ENCODE measurements at places on chromosomes 6 and 20.
A peak's percentile ranks its signal among the peaks of the same experiment; 100 is the strongest.

DNA sequence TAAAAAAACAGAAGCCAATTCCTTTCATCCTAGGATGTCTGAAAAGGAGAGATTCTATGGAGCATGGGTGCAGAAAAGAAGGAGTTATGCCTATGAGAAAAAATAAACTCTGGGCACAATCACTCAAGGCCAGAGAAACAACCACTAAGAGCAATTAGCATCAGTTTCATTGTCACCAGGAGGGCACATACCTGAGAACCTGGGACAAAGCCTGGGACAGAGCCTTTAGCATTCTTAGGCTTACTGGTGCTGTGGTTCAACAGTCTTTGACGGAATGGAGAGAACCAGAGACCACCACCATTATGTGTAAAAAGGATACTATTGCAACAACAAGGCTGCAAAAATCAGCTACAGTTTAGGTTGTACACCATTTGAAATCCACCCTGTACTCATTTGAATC, 29.4 kb upstream of the BCKDHB start:
- no peak for DNase-seq

GRCh38 chr6:6152060-6152459, 145.3 kb upstream of the NRN1 start:
- no peak for DNase-seq

GRCh38 chr20:57378646-57379262, 12.4 kb upstream of the RBM38 start:
- DNase-seq, result no peak

DNA sequence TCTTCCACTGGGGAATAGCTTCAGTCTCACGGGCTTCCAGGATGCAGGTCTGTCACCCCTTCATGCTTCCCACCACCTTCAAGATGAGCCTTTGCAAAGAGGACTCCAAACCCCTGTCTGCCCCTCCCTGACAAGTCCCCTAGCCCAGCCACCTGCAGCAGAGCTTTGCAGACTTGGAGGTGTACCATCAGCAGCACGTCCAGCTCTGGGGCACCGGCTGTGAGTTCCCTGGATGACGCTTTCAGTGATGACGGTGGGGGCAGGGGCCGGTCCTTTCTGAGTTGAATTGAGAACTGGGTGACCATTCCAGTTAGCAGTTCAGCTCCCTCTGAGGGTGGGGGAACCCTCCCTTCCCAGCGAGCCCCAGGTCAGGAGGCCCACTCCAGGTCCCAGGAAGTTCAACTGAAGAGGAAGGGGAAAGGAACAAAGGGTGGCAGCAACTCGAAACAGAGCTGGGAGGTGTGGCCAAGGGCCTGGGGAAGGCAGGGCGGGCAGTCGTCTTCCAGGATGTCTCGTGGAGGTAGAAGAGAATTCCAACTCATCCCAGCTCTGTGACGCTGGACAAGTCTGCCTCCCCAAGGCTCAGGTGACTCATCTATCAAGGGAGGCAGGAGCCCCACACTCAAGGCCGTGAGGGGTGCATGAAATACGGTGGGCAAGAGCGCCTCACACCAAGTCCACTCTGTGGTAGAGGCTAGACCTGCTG, 86.0 kb downstream of the PTPN1 start:
- no peak for DNase-seq

DNA sequence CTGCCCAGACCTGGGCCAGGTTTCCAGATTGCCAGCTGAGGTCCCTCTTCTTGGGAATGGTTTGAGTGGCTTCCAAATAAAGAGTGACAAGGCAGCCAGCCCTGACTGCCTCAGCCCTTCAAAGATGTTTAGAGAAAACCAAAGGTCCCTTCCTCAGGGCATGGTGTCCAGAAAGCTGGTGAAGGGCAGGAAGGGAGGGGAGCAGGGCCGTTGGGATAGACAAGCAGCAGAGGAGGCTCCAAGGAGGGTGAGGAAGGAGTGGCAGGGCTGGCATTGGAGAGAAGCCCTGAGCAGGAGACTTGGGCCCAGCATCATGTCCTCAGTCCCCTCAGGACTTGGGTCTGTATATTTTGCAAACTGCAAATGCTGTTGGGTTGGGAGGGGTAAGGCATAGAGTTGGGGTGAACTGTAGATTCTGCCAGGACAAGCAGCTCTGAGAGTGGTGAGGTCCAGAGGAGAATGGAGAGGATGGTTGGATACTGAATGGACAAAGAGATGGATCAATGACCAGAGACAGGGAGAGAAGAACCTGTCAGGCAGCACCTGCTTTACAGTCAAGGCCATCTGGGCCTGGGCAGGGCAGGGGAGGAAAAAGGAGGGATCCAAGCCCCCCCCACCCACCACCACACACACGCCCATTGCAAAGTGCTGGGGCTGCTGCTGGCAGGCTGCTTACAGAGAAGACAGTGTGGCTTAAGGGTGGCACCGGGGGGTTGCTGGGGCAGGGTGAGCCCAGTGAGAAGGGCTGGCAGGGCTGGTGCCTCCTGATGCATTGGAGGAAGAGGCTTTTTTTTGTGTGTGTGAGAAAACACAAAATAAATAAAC, 5.5 kb upstream of the DSN1 start:
- DNase-seq, result no peak

DNA sequence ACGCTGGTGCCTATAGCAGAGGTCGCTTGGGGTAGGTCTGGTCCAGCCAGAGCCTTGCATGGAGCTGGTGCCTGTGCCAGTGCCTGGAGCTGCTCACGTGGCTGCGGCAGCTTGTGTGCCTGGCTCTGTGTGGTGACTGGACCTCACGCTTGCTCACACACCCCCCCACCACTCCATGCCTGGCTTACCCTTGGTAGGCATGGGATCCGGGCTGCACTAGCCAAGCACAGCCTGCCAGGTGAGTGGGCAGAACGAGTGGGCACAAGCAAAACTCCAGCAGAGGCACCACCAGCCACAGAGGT, 13.0 kb upstream of the DBNDD2 start:
- no peak for DNase-seq

DNA sequence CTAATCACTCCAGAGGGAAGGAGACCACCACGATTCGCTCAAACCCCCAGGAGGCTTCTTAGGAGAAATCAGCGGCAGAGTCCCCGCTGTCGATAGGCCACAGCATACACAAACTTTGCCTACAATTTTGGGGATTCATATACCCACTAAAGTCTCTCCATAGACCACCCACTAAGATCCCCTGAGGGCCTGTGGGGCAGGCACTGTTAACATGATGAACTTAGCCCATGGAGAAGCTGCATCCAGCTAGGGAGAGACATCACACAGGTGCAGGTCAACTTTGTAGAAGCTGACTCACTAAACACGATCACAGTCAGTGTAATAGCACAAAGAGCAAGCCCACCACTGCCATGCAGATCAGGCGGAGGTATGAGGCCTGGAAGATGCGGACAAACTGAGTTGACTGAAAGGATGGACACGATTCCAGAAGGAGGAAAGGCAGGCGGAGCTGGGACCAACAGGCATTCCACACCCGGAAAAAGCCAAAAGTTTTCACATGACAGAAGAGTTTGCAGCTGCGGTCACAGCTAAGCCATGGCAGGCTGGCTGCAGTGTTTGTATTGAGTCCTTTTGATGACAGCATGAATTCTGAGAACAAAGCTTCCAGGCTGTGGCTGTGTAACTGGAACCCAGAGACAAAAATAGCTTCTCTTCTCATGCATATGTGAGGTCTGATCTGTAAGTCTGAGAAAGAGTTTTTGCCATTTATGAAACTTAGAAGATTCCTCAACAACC, 75.7 kb upstream of the QKI start:
- DNase-seq, result peak; percentile 98

DNA sequence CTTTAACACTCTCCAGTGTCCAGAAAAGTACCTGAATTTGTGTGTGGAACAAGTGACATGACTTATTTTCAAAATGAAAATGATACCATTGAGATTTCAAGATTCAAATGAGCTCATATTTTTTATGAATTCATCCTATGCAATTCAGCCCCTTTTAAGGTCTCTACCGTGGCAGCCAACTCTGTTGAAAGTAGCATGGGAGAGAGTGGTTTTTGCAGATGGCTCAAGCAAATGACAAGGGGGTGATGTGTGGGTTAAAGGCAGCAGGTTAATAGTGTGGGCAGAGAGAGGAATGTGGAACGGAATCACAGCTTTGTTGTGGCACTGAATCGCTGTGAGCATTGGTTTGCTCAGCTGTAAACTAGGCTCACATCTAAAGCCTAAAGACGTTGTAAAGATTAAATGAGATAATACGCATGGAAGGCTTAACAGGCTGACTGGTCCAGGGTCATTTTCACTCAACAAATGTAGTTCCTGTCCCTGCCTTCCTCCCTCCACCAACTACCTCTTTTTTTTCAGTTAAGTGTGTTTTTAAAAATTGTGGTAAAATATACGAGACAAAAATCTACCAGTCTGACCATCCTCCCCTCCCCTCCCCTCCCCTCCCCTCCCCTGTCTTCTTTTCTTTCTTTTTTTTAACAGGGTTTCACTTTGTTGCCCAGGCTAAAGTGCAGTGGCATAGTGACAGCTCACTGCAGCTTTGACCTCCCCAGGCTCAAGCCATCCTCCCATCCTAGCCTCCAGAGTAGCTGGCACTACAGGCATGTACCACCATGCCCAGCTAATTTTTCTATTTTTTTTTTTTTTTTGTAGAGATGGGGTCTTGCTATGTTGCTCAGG, 114.7 kb upstream of the ZNF217 start:
- DNase-seq, result peak; percentile 79

DNA sequence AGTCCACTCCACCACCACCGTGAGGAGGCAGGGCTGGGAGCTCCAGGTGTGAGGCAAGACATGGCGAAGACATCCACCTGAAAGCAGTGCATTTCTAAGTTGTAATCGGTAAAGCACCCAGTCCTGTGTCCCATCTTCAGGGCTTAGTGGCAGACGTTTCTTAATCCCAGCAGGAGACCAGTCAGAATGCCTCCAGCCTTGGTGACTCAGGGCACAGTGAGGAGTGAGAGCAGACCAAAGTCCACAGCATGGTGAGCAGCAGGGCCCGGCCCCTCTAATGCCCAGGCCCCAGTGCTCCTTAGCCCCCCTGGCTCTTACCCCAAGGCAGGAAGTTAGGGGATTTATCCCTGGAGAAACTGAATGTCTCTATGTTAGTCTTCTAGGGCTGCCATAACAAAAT, 183.9 kb downstream of the SYNDIG1 start:
- no peak for DNase-seq

DNA sequence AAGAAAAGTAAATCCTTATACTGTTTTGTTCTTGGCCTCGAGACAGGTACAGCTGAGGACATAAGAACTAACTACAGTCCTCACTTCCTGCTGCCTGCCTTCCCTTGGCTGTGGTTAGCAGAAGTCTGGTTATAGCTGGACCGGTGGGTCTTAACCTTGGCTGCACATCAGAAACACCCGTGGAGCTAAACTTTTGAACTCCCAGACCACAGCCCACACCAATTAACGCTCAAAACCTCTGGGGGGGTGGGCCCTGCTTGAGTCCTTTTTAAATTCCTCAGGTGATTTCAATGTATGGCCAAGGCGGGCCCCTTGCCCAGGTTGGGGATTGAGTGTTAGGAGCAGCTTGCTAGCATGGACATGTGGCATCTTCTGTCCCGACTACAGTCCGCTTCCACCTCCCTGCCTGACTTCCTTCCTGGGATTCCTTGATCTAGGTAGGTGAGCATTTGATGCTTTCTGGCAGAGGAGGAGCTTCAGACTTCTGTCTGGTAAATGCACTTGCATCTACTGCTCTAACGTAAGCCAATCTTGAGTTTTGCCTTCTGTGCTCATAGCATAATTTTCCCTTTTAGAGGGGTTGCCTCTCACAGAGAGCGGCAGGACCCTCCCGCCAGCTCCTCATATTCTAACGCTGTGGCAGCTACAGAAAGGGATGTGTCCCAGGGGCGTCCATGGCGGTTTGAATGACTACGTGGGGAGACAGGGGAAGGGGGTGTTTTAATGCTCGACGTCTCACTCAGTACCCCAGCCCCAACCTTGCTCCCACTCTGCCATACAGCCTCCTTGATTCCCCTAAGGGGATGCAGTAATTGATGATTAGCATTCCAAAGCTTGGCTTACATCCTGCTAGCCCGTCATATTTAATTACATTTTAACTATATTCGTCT, 390.1 kb downstream of the ZFAND3 start:
- DNase-seq, result peak; percentile 16

DNA sequence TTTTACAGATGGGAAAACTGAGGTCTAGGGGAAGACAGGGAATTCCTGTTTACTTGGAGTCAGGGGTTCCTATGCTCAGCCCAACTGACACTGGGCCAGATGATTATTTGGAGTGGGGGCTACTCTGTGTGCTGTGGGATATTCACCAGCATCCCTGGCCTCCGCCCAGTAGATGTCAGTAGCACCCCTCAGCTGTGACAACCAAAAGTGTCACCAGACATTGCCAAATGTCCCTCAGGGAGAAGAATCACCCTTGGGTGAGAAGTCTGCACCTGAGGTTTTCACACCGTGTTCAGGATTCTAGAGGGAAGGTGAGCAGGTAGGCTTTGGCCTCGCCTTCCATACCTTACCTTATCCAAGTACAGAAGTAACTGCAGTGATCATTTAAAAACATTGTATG, 27.6 kb downstream of the CDH26 start:
- DNase-seq, result no peak

- peak; percentile 71 for DNase-seq
Measured at GRCh38 chr6:157274471-157275226, 48.7 kb downstream of the TMEM242 start.

DNA sequence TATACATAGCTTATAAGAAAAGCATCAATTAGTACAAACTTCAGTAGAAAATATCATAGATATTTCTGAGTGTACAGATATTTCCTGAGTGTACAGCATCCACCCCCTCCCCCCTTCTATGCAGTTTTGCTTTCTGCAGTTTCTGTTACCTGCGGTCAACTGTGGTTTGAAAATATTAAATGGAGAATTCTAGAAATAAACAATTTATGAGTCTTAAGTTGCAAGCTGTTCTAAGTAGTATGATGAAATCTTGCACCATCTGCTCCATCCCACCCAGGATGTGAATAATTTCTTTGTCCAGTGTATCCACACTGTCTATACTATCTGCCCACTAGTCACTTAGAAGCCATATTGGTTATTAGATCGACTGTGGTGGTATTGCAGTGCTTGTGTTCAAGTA, 15.8 kb upstream of the GPR63 start:
- no peak for DNase-seq

GRCh38 chr20:18553746-18554145, 13.5 kb upstream of the SMIM26 start:
- no peak for DNase-seq

- no peak for DNase-seq
Measured at GRCh38 chr6:169366258-169366901, 112.7 kb upstream of the THBS2 start.

DNA sequence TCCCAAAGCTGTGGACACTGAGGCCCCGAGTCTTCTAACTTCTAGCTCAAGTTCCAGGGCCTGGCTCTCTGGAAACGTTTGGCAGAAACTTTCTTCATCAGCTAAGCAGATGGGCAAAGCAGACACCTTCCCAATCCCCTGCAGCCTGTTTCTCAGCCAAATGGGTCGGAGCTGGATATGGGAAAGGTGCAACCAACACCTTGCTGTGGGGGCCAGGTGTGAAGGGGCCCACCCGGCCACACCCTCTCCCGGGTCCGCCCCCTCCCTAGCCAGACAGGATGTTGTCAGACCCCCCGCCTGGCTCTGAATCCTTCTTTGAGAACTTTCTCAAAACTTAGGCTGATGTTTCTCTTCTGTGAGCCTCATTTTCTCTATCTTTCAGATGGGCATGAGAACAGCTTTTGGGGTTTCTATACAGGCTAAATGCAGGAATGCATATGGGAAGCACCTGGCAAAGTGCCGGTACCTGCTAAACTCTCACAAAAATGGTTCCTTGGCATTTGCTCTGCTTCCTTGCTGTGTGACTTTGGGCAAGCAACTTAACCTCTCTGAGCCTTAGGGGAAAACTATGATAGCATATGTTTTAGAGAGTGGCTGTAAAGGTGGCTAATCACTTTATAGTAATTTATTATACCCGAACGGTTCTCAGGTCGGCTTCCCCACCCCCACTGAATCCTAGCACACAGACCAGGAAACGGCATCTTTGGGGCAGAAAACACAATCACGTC, 1.8 kb downstream of the SNAI1 start:
- no peak for DNase-seq

GRCh38 chr20:61114493-61115175, 137.4 kb upstream of the CDH4 start:
- no peak for DNase-seq
